ENCODE measurements at places on chromosomes 6 and 20. TPM values are rescaled to one million over a fixed set of nuclear protein-coding genes. Genes with fewer than 3 reads are reported as not detected.

DNA sequence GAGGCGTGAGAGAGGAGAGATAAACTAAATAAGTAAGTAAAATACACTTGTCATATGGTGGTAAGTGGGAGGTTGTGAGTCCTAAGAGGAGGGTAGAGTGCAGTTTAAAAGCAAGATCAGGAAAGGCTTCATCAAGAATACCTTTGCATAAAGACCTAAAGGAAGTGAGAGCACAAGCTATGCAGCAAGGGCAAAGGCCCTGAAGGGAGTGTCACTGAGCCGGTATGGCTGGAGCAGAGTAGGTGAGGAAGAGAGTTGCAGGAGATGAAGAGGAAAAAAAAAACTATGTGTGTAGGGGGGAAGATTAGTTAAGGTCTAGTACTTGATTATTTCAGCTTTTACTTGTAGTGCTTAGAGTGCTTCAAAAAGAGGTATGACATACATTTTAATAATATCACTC lies 11.0 kb downstream of the DNAAF9 start:
- no peak overlapping the region for H3K27ac ChIP-seq
- no peaks in the 10 kb centered on the region for H3K36me3 ChIP-seq
- no peaks in the 10 kb centered on the region for H3K27me3 ChIP-seq
- no peak overlapping the region for H3K4me3 ChIP-seq

GRCh38 chr6:101379926-101380325 lies 13.6 kb upstream of the GRIK2 start:
- no peak for DNase-seq
- H3K36me3 ChIP-seq: no peaks in the 10 kb centered on the region
- H3K27ac ChIP-seq: no peak overlapping the region
- no peak overlapping the region for H3K4me3 ChIP-seq
- H3K27me3 ChIP-seq: no peaks in the 10 kb centered on the region

- DNase-seq: peak; percentile 6
- no peaks in the 10 kb centered on the region for H3K36me3 ChIP-seq
- H3K27me3 ChIP-seq: no peaks in the 10 kb centered on the region
- no peak overlapping the region for H3K27ac ChIP-seq
- H3K4me3 ChIP-seq: no peak overlapping the region
Observed at GRCh38 chr6:46352541-46353268, 138.5 kb downstream of the RCAN2 start.

DNA sequence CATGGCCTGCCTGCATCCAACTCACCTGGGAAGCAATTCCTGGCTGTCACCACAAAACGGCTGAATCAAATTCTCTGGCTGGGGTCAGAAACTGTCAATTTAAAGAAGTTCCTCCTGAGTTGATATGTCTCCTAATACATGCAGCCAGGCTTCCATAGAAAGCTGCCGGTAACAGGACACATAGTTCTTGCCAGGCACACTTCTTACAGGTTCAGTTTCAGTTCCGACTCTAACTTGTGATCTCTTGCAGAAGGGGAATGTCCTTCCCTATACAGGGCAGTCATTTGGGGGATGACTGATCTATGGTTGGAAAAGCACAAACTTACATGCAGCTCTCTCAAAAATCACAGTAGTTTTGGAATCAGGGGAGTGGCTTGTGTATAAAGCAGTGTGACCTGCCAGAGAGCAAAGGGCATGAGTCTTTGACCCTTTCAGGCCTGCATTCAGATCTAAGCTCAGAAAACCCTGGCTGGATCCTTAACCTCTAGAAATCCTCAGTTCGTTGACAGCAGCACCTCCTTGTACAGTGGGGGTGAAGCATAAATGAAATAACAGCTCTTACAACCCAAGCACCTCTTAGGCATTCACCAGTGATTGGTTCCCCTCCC lies 195.6 kb downstream of the SCP2D1 start:
- no peaks in the 10 kb centered on the region for H3K36me3 ChIP-seq
- DNase-seq: no peak
- no peaks in the 10 kb centered on the region for H3K27me3 ChIP-seq
- no peak overlapping the region for H3K4me3 ChIP-seq
- H3K27ac ChIP-seq: no peak overlapping the region
- H3K4me1 ChIP-seq: no peaks in the 10 kb centered on the region

DNA sequence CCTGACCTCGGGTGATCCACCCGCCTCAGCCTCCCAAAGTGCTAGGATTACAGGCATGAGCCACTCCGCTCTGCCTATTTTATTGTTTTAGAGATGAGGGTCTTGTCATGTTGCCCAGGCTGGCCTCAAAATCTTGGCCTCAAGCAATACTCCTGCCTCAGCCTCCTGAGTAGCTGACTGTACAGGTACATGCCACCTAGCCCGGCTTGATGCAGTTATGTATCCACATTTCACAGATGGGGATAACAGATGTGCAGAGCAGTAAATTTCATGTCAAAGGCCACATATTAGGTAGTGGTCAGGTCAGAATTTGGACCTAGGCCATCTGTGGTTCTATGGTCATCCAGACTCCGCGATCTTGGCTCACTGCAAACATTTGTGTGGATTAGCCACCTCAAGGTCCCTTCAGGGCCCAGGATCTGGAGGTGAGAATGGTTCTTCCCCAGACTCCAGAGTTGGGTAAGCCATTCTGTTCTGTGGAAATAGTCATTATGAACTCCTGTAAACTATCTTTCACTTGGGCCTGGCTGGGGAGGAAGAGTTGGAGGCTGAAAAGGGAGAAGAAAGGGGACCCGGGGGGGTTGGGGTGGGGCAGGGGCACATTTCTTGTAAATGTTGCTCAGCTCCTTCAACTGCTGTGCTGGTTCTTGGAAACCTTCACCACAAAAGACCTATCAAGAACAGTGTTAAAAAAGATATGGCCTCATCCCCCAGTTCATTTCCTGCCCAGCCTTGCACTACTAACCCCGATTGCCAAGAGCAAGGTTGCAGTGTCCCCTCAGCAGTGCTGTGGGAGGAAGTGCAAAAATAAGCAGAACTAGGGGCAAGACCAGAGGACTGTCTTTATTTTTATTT lies 13.0 kb downstream of the PIM1 start:
- H3K36me3 ChIP-seq: no peaks in the 10 kb centered on the region
- no peaks in the 10 kb centered on the region for H3K27me3 ChIP-seq
- DNase-seq: peak; percentile 92
- H3K4me1 ChIP-seq: peaks cover 65% of the 10 kb centered on the region
- H3K4me3 ChIP-seq: no peak overlapping the region
- peak overlapping the region; percentile 97 for H3K27ac ChIP-seq

DNA sequence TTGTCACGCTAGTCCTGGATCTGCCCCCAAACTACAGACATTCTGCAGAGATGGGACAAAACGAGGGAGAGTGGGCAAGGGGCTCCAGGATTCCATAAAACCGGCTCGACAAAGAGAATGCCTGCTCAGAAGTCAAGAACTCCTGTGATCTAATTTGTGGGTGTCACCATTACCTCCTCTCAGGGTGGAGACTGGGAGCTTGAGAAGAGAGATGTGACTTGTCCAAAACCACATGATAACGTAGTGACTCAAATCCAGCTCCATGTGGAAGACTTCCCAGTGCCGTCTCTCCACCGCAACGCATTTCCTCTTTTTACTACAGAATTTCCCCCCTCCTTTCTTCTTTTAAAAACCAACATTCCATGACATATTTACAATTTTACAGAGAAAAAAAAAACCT lies 44.3 kb downstream of the TRERF1 start:
- H3K4me1 ChIP-seq: peaks cover 6% of the 10 kb centered on the region
- no peak overlapping the region for H3K27ac ChIP-seq
- no peaks in the 10 kb centered on the region for H3K36me3 ChIP-seq
- H3K27me3 ChIP-seq: peaks cover 12% of the 10 kb centered on the region
- no peak overlapping the region for H3K4me3 ChIP-seq
- DNase-seq: peak; percentile 43

DNA sequence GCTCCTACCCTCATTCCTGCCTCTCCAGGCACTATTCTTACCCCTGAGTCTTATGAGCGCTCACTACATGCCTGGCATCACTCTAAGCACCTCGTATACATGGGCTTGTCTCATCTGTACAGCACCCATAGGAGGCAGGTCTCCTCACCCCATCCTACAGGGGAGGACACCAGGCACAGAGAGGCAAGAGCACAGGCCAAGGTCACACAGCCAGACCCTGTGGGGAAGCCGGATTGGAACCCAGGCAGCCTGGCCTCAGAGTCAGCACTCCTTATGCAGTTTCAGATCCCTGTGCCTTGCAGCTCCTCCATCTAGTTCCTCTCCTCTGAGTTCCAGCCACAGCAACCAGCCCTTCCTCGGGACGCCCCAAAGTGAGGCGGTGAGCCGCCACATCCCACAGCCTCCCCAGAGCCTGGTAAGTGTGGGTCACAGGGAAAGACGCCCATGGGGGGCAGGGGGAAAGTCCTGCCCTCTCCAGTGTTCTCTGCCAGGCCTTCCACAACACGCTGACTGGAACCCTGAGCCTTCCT lies 103.3 kb downstream of the NFATC2 start:
- H3K27ac ChIP-seq: no peak overlapping the region
- H3K36me3 ChIP-seq: peaks cover 35% of the 10 kb centered on the region
- H3K4me1 ChIP-seq: peaks cover 23% of the 10 kb centered on the region
- DNase-seq: no peak
- no peak overlapping the region for H3K4me3 ChIP-seq
- no peaks in the 10 kb centered on the region for H3K27me3 ChIP-seq

- no peak for DNase-seq
- H3K27ac ChIP-seq: no peak overlapping the region
- no peaks in the 10 kb centered on the region for H3K36me3 ChIP-seq
- H3K4me3 ChIP-seq: no peak overlapping the region
- H3K4me1 ChIP-seq: peaks cover 35% of the 10 kb centered on the region
Observed at GRCh38 chr6:44036699-44037101, 90.6 kb downstream of the MRPL14 start.

GRCh38 chr6:36977470-36977941 lies 8.5 kb downstream of the MTCH1 start:
- DNase-seq: peak; percentile 82
- H3K36me3 ChIP-seq: peaks cover 97% of the 10 kb centered on the region
- no peaks in the 10 kb centered on the region for H3K27me3 ChIP-seq
- peaks cover 2% of the 10 kb centered on the region for H3K4me1 ChIP-seq
- no peak overlapping the region for H3K27ac ChIP-seq

GRCh38 chr6:119346450-119346849 lies 3.1 kb downstream of the MAN1A1 start:
- peaks cover 58% of the 10 kb centered on the region for H3K36me3 ChIP-seq
- H3K27ac ChIP-seq: peak overlapping the region; percentile 89
- no peak for DNase-seq
- H3K4me1 ChIP-seq: peaks cover 17% of the 10 kb centered on the region
- no peaks in the 10 kb centered on the region for H3K27me3 ChIP-seq

GRCh38 chr6:122072014-122072647 lies 327.3 kb upstream of the HSF2 start:
- no peaks in the 10 kb centered on the region for H3K36me3 ChIP-seq
- no peaks in the 10 kb centered on the region for H3K4me1 ChIP-seq
- DNase-seq: no peak
- no peak overlapping the region for H3K4me3 ChIP-seq
- no peaks in the 10 kb centered on the region for H3K27me3 ChIP-seq
- no peak overlapping the region for H3K27ac ChIP-seq

- no peak overlapping the region for H3K27ac ChIP-seq
- DNase-seq: no peak
- no peak overlapping the region for H3K4me3 ChIP-seq
- H3K4me1 ChIP-seq: peaks cover 6% of the 10 kb centered on the region
- H3K36me3 ChIP-seq: peaks cover 6% of the 10 kb centered on the region
Observed at GRCh38 chr6:143961886-143962878, 45.9 kb downstream of the PLAGL1 start.

DNA sequence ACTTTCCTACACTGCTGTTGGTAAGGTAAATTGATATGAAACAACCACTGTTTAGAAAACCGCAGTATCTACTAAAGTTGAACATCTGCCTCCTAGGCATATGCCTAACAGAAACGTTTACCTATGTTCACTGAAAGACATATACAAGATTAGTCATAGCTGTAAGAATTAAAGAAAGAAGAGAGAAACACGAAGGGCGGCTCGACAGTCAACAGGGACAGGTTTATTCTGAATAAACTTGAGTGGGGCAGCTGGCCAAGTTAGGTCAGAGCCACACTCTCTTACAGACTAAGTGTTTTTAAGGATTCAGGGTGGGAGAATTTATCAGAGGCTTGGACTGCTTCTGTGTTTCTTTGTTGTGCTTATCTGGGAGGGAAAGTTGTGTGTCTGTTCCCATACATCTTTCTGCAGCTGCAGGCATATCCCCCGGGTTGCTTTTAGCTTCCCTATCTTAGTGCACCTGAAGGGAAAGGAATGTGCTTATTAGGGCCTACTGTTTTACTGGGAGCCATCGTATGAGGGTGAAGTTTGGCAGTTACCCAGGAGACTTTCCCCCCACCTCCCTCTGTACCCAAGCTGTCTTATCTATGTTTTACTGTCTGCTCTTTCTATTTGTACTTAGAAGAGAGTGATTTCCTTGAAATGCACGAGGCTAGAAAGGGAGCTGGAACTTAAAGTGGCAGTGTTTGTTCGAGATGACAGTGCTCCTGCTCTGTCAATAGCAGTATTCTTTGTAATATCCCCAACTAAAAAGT lies 20.4 kb downstream of the PROCR start:
- no peak overlapping the region for H3K4me3 ChIP-seq
- peak overlapping the region; percentile 75 for H3K27ac ChIP-seq
- H3K4me1 ChIP-seq: peaks cover 29% of the 10 kb centered on the region
- DNase-seq: peak; percentile 91
- H3K36me3 ChIP-seq: no peaks in the 10 kb centered on the region
- H3K27me3 ChIP-seq: no peaks in the 10 kb centered on the region

DNA sequence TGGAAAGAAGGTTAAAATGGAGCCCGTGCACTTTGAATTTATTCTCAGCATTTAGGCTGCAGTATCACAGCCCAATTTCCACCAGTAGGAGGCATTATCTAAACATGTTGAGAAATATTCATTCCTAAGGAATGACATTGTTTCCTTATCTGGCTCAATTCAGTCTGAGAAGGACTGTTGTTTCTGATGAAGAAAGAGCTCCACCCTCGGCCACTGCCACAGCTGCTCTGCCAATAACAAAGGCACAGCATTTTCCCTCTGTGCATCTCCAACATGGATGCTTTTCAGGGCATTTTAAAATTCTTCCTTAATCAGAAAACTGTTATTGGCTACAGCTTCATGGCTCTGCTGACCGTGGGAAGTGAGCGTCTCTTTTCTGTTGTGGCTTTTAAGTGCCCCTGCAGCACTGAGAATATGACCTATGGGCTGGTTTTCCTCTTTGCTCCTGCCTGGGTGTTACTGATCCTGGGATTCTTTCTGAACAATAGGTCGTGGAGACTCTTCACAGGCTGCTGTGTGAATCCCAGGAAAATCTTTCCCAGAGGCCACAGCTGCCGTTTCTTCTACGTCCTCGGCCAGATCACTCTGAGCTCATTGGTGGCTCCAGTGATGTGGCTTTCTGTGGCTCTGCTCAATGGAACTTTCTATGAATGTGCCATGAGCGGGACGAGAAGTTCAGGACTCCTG lies at the start of gene CALHM5:
Gene CALHM5, plus strand, starts transcription at position 216 of the 687 bp plus-strand sequence. Its CDS starts 58 bp downstream, at position 274.
- H3K27me3 ChIP-seq: no peaks in the 10 kb centered on the region
- peaks cover 3% of the 10 kb centered on the region for H3K4me1 ChIP-seq
- H3K36me3 ChIP-seq: no peaks in the 10 kb centered on the region
- no peak within 1 kb of the TSS for H3K4me3 ChIP-seq
- peak; percentile 38 for DNase-seq
- no peak within 1 kb of the TSS for H3K27ac ChIP-seq

FILIP1 gene
- 0.03 TPM for polyA plus RNA-seq

BPIFB2 gene
- polyA plus RNA-seq: not detected

TSBP1 gene
- not detected for polyA plus RNA-seq

TINAG gene
- polyA plus RNA-seq: not detected

OR2B6 gene
- polyA plus RNA-seq: 15.2 TPM

RUNX2 gene
- 0.30 TPM for polyA plus RNA-seq
